ENCODE measurements at places on chromosomes 4 and X.

DNA sequence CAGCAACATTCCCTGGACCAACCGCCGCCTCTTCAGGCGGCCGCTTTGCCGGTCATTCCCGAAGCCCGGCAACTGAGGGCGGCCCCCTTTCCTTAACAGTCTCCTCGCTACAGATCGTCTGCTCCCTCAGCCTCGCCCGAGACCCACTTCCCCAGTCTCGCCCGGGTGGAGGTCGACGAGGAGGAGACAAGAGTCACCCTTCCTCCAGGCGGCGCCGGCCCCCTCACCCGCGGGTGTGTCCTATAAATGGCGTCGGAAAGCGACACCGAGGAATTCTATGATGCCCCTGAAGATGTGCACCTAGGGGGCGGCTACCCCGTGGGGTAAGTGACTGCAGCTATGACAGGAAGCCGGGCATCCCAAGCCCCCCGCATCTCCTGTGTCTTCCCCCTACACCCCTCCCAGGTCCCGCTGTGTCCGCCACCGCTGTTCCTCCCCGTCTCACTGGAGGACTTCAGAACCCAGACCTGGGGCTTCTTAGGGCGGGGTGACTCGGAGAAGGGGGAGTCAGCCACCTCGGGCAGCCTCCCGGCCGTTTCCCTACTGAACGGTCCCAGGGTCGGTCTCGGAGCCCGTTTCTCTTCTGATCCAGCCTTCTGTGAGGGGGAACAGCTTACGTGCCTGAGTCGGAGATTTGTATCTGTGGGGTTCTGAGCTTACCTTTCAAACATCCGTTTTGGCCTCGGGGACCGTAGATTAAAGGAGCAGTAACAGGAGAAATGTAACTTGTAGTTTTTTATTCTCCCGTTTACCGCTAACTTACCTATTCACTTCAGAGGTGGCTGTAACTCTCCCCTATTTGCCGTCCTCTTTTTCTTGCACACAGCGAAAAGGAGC lies 570 bp downstream of the WDR44 start:
- DNase-seq, result no peak

- no peak for DNase-seq
Observed at GRCh38 chr4:153465140-153465539, 1.0 kb upstream of the TMEM131L start.

DNA sequence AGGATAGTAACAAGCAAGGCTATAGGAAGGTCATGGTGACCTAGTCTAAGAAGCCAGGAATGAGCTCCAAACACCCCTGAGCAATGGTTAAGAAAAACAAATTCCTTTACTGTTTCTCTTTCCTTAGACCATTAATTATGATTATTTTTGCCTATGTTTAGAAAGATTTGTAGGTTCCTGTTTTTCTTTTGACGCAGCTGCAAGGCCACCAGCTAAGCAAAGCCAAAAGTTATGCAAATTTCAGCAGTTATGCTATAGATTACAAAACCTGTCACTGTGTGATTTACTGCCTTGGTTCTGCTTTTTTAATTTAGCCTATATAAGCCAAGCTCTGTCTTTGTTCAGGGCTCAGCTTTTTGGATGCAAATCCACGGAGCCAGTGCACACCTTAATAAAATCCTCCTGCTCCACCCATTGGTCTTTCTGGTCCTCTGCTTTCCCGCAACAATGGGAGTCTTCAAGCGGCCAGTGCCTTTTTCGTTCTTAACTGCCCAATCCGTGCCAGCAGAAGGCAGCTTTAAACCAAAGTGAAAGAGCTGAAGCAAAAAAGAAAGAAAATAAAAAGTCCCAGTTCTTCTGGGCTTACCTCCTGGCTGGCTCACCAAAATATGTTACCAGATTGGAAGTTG lies 1.4 kb upstream of the CEP135 start:
- DNase-seq, result no peak

- no peak for DNase-seq
Observed at GRCh38 chrX:24002792-24003191, 24.2 kb downstream of the KLHL15 start.

GRCh38 chr4:155964016-155964891 lies 10.6 kb upstream of the CTSO start:
- no peak for DNase-seq

DNA sequence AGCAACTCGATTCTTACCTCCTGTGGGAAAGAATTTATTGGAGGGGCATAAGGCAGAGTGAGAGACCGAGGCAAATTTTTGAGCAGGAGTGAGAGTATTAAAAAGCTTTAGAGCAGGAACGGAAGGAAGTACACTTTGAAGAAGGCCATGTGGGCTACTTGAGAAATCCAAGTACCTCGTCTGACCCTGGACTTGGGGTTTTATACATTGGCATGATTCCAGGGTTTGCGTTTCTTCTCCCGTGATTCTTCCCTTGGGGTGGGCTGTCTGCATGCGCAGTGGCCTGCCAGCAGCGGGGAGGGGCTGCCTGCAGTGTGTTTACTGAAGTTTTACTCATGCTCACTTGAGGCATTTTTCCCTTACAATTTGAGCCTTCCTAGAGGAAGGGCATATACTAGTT lies 3.4 kb downstream of the GALNT7 start:
- DNase-seq, result no peak

GRCh38 chr4:185566972-185567371 lies 31.7 kb upstream of the PDLIM3 start:
- no peak for DNase-seq

GRCh38 chrX:87160435-87161010 lies 357.1 kb upstream of the KLHL4 start:
- no peak for DNase-seq

- DNase-seq, result no peak
Observed at GRCh38 chr4:48129307-48130014, 4.6 kb downstream of the TXK start.

GRCh38 chr4:185742766-185743165 lies 69.2 kb downstream of the SORBS2 start:
- no peak for DNase-seq

DNA sequence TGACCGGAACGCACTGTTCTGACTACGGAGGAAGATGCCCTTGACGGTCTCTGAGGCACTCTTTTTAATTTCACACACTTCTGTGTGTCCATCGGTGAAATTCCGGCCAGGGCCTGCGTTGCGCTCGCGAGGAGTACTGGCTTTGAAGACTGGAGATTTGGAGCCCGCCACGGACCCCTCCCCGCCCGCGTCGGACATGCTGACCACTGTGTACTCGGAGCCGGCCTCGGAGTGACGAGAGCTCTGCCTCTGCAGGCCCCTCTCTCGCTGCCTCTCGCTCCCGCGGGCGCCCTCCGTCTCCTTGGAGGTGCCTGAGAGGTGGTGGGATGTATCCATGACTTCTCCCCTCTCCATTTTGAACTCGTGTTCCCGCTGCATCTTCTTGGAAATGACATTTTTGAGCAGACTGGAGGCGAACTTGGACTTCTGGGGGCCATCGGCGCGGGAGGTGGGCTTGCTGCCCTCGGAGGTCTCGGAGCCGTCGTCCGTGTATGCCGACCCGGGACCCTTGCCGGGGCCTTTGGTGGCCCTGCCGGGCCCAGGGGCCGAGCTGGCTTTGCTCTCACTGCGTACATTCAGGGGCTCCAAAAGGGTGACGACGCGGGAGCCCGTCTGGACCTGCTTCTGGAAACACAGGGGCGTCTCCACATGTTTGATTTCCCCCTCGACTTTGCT lies 5.7 kb downstream of the C4orf54 start:
- no peak for DNase-seq

GRCh38 chrX:98931216-98931615 lies 1478.9 kb downstream of the PCDH19 start:
- DNase-seq, result no peak

GRCh38 chr4:145827885-145828284 lies 110.7 kb downstream of the ZNF827 start:
- DNase-seq, result no peak

DNA sequence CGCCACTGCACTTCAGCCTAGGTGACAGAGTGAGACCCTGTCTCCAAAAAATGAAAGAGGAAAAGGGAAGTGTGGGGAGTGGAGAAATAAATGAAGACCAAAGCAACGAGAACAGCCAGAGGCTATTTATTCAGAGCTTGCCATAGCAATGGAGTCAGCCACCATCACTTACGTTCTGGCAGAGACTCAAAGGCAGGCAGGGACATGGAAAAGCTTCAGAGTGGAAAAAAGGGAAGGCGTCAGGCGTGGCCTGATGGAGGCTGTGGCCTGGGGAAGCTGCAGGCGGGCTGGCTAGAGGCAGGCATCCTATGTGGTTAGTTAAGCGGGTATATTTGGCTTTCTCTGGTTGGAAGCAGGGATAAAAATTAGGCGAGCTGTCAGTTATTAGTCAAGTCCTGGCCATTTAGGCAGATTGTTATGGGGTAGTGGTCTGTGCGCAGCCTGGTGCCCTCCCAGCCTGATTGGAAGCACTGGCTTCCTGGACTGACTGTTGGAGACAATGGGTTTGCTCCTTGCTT lies 73.3 kb downstream of the DCTD start:
- no peak for DNase-seq

DNA sequence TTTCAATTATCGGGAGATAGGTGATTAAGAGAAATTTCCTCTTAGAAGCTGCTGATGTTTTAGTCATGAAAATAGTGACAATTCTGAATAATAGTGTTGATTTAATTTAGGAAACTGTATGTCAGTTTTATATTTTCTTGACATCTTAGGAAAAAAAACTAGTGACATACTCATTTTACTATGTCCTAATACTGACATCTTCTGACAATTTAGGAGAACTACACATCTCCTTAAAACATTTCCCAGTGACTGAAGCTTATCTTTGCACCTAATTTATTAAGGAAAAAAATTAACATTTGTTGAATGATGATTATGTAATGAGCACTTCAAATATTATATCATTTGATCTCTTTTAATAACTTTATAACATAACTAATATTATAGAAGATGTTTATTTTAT lies 42.0 kb upstream of the RBMXL3 start:
- DNase-seq, result no peak

GRCh38 chr4:124883632-124884031 lies 171.1 kb upstream of the ANKRD50 start:
- no peak for DNase-seq

- no peak for DNase-seq
Observed at GRCh38 chrX:9141496-9141895, 107.6 kb upstream of the FAM9B start.

- no peak for DNase-seq
Observed at GRCh38 chr4:122476745-122477144, 20.2 kb upstream of the IL2 start.

DNA sequence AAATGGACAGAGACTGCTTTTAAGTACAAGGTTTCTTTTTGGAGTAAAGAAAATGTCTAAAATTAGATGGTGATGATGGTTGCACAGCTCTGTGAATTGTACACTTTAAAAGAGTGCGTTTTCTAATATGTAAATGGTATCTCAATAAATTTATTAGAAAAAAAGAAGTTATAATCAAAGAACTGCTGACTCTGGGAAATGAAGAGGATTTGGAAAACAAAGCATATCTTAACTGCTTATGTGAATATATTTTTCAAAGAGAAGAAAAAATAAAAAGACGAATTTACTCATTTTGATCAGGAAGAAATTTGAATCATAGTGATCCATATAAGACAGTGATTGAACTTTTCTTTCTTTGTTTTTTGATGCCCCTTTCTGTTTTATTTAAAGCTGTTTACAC lies 45.9 kb upstream of the FSTL5 start:
- DNase-seq, result no peak

GRCh38 chr4:46390355-46391058 lies 579 bp upstream of the GABRA2 start:
- DNase-seq, result no peak

- DNase-seq, result no peak
Observed at GRCh38 chr4:96598465-96598864, 758.6 kb downstream of the PDHA2 start.

- DNase-seq, result no peak
Observed at GRCh38 chr4:105495667-105496066, 21.8 kb upstream of the PPA2 start.

DNA sequence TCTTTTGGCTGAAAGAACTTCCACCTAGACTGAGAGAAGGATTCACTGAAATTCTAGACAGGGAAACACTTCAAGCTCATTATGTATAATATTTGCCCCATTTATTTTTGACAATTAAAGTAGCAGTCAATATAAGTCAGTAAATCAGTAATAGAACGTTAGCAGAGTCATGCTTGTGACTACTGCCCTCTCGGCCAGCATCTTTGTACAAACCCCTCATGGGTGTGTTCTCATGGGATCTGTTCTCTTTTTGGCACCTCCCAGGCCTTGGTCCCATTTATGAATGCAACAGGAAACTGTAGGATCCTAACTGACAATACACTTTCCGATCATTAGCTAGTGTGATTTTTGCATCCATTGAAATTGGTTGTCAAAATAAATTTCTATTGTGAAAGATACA lies 2.9 kb downstream of the MSL3 start:
- no peak for DNase-seq

- DNase-seq, result no peak
Observed at GRCh38 chr4:41792166-41792565, 43.6 kb upstream of the PHOX2B start.

Measured in cortex of kidney (tissue), 1 donor.